NCI-H446 (cell line): ENCODE measurements at places on chromosomes 3 and 15.

DNA sequence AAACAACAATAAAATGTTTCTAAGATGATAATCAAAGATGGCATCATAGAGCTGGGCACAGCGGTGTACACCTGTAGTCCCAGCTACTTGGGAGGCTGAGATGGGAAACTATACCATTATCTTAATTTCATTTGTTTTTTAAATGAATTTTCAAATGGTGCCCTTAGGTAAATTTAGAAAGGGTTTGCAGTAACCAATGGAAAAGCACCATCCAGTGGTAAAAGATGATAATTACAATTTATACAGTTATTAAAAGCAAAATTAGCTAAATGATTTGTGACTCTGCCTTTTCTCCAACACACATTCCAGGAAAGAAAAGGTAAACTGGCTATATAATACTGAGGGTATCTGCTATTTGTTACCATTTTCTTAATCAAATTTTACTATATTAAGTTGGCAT is 14.4 kb upstream of the ANKRD28 start:
- DNase-seq, result no peak

- DNase-seq, result no peak
Measured at GRCh38 chr15:93360976-93361375, 272.0 kb upstream of the RGMA start.

GRCh38 chr3:105502333-105502732 is 135.6 kb downstream of the ALCAM start:
- no peak for DNase-seq

DNA sequence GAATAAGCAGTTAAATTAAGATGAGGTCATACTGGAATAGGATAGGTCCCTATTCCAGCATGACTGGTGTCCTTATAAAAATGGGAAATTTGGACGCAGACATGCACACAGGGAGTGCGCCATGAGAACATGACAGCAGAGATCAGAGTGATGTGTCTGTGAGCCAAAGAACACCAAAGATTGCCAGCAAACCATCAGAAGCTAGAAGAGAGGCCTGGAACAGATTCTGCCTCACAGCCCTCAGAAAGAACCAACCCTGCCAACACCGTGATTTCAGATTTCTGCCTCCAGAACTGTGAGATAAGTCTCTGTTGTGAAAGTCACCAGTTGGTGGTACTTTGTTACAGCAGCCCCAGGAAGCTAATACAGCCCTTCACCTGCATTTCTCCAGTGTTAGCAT is 34.7 kb downstream of the EPHB1 start:
- DNase-seq, result peak; percentile 80

GRCh38 chr15:62821384-62822131 is 221.0 kb upstream of the TPM1 start:
- DNase-seq, result no peak

GRCh38 chr3:33513262-33513863 is 73.2 kb upstream of the UBP1 start:
- no peak for DNase-seq

- DNase-seq, result no peak
Measured at GRCh38 chr15:96851613-96852012, 521.1 kb downstream of the NR2F2 start.

- DNase-seq, result no peak
Measured at GRCh38 chr3:169813757-169814517, 1.2 kb upstream of the LRRC34 start.

- DNase-seq, result no peak
Measured at GRCh38 chr3:189689625-189690024, 58.4 kb downstream of the TP63 start.

- no peak for DNase-seq
Measured at GRCh38 chr3:88030210-88030609, 28.6 kb downstream of the CGGBP1 start.

- no peak for DNase-seq
Measured at GRCh38 chr3:63995086-63995485, 28.2 kb downstream of the PSMD6 start.

GRCh38 chr3:69244039-69244438 is 121.6 kb upstream of the LMOD3 start:
- DNase-seq, result no peak

DNA sequence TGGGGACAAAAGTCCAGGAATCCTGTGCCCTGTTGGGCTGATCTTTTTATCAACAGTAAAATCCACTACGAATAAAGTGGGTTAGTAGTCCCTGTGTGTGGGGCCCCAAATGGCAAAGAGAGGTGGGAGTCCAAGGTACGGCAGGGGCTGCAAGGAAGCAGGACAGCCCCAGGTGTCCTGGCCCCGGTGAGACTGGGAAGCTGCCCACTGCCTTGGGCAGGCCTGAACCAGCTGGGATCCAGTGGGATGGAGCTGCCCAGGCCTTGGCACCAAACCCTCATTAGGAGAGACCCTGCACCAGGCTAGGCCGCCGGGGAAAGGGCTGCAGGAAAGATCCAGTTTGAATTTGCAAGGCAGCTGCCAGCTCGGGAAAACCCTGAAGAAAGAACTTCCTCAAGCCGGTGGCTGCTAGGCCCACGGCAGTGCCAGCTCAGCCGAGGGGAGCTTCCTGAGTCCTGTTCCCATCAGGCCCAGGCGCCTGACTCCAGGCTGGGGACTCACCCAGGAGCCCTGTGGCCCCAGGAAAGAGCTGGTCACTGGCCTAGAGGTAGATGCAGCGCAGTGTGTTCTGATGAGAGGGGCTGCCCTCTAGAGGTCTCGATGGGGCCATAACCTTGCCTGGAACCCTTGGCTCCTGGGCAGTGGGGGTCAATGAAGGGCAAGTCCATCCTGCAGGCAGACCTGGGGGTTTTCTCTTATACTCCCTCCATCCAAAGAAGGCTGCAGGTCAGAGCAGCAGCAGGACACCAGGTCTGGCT is 14.4 kb upstream of the GNAI2 start:
- DNase-seq, result no peak

- no peak for DNase-seq
Measured at GRCh38 chr3:166190360-166190759, 353.1 kb upstream of the BCHE start.

DNA sequence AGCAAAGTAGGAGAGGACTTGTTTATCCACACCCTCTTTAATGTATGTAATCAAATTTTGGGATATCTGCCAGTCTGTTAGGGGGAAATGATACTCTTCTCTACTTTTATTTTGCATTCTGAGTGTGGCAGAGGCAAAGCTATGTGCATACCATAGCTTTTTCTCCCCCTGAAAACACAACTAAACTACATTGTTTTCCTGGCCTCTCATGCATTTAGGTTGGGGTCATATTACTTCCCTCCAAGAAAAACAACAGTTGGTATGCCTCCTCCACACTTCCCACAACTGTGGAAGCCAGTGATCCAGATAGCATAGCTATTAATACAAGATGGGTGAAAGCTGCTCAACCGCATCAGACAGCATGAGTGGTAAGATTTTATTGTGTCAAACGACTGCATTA is 6.9 kb downstream of the RPL15 start:
- DNase-seq, result no peak

- no peak for DNase-seq
Measured at GRCh38 chr3:193641440-193641775, 48.4 kb downstream of the OPA1 start.

- peak; percentile 0 for DNase-seq
Measured at GRCh38 chr3:38738630-38739395, 77.2 kb downstream of the SCN10A start.

DNA sequence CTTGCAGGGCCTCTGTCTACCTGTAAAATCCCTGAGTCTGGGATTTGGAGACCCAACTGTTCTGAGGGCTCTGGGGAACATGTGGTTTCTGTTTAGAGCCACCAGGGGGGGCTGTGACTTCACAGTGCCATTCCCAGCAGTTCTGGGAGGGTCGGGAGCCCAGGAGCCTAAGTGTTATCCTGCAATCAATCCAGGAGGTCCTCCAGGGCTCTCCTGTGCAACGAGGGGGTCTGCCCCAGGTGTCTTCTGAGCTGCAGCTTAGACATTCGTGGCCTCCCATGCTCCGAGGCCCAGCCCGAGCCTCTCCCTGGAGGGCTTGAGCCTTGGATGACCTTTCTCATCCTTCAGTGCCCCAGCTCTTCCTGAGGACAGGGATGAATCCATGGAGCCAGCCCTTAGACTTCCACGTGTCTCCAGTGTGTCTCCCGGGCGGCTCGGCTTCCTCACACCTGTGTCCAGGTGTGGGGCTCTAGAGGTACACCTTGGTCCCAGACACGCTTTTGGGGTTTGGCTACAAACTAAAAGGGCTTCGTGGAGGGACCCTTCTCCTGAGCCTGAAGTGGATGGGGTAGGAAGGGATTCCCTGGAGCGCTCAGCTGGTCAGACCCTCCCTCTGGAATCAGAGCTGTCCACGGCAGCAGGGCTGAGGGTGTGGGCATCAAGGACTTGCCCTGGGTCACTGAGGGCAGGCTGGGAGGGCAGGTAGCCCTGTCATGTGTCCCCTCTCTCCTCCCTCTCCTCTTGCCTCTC is 20.3 kb upstream of the ABTB1 start:
- no peak for DNase-seq

GRCh38 chr3:72932416-72932815 is 44.6 kb downstream of the GXYLT2 start:
- DNase-seq, result no peak

DNA sequence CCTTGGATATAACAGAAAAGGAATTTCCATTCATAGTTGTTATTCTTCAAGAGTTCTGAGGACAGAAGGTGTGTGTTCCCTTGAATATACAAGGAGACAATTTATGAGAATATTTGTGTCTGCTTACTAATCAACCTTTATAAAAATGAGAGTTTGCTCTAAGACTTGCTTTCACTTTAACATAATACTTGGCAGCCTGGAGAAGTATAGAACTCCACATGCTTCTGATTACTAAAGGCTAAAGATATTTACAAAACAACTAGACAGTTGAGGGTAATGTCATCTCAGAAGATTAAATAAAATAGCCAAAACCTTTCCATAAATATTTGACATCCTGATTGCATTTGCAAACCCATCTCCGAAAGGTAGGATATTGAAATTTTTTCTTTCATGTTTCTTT is 727.1 kb upstream of the NAALADL2 start:
- DNase-seq, result no peak

DNA sequence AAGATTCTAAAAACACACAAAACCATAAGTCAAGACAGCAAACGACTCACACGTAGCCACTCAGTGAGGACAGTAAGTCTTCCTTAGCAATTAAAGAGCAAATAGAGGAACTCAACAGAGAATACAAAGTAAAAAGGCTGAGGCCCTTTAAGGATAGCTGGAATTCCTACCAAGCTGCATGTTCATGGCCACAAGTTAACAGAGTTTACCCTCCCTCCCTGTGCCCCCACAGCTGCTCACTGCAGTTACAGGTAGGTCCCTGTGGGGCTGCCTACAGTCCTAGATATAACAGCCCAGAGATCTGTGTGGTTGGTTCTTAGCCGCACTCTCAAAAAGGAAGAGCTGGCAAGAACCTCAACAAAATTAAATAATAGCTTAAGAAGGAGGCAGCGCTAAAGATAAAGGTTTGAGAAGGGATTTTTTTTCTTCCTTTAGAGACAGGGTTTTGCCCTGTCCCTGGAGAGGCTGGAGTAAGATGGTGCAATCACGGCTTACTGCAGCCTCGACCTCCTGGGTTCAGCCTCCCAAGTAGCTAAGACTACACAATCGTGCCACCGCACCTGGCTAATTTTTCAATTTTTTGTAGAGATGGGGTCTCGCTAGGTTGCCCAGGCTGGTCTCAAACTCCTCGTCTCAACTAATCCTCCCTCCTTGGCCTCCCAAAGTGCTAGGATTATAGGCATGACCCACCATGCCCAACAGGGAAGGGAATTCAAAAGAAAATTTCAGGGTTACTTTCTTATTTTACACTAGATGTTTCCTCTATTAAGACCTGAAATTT is 19.3 kb downstream of the SFMBT1 start:
- DNase-seq, result no peak

- no peak for DNase-seq
Measured at GRCh38 chr3:113890256-113890900, 51.8 kb downstream of the GRAMD1C start.

DNA sequence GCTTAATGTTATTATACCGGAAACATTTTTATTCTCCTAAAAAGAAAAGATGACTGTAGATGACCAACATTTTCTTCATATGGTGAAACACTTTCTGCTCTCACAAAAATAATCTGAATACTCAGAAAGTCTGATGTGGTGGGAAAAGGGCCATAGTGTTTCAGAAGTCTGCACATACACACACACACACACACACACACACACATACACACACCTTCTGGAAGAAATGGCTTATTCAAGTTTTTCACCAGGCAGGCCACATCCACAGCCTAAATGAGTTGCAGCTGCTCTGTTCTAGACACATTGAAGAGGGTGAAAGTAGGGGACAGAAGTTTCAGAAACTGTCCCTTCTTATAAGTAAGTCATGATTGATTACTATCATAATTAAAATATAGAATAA is 220.0 kb downstream of the ZMAT3 start:
- DNase-seq, result no peak

GRCh38 chr3:131701153-131701770 is 198.5 kb upstream of the MRPL3 start:
- peak; percentile 44 for DNase-seq

DNA sequence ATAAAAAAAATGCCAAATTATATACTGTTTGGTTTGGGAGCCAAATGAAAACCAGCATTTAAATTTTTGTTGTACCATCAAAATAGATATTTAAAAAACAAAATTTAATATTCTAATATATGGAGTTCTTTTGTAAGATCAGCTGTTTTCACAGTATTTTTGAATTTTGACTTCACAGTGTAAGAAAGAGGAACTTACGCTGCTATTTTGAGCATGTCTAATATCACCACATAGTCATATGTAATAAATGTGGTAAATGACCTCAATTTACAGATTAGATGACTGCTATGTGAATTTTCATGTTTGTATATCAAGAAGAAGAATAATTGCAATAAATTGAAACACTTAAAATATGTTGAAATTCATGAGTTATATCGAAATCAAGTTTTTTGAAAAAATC is 189.6 kb downstream of the ARRDC4 start:
- DNase-seq, result no peak

- DNase-seq, result no peak
Measured at GRCh38 chr3:187586226-187586625, 84.0 kb downstream of the SST start.

- DNase-seq, result no peak
Measured at GRCh38 chr3:32577174-32577573, 6.5 kb upstream of the DYNC1LI1 start.

GRCh38 chr15:76006136-76006778 is 6.0 kb downstream of the NRG4 start:
- DNase-seq, result no peak

- DNase-seq, result no peak
Measured at GRCh38 chr3:42749753-42750231, 23.3 kb downstream of the CCDC13 start.
